ENCODE measurements at places on chromosomes 4 and X.

DNA sequence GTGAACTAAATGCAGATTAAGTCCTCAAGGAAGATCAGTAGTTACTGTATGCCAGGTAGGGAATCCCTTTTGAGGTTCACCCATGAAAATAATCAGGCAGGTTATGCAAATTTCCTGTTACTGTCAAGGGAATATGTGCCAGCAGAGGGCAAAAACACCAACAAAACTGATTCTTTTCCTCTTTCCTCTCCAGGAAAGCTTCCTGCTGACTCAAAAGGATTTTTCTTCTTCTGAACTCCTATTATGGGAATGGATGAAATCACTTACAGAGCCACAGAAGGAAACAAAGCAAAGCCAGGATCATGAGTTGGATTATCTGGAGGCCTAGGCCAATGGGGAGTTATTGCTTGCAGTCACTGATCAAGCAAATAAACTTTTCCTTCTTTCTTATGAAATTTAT is 49.7 kb downstream of the TMPRSS11F start:
- no peak for DNase-seq

GRCh38 chrX:140505421-140506337 is 810 bp upstream of the SOX3 start:
- peak; percentile 30 for DNase-seq

DNA sequence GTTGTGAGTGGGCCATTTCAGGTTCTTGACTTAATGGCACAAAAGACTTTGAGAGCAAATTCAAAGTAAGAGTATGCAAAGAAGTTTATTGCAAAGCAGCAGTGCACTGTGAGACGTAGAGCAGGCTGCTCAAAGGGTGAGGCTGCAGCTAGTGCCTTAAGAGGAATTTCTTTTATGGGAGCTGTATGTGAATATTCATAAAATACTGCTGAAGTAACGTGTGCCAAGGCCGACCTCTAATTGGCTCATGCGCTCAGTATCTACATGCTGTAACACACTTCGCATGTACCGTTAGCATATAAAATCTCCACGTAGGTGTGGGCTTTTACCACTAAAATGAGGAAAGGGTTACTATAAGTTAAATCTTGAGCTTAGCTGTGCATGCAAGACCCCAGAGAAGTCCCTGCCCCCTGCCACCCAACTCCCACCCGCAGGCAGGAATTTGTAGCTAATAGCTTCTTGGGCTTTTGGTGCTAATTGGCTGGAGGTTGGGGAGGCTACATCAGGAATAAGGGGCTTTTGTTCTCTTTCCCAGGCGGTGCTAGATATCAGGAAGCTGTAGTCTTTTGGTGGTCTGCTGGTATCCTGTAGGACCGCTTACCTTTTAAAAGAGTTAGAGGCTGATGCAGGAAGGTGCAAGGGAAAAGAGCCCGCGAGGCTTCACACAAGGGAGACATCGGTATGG is 47.6 kb downstream of the FSTL5 start:
- no peak for DNase-seq

DNA sequence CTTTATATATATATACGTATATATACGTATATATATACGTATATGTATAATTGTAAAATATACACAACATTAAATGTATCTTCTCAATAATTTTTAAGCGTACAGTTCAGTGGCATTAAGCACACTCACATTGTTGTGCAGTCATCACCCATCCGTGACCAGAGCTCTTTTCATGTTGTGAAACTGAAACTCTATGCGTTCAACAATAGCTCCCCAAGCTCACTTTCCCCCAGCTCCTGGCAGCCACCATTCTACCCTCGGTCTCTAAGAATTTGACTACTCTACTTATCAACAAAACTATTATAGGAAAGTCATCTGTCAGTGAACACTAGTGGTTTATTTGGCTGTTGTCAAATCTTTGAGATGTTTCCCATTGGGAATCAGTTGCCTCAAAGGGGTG is 621.8 kb upstream of the GALNT7 start:
- no peak for DNase-seq

DNA sequence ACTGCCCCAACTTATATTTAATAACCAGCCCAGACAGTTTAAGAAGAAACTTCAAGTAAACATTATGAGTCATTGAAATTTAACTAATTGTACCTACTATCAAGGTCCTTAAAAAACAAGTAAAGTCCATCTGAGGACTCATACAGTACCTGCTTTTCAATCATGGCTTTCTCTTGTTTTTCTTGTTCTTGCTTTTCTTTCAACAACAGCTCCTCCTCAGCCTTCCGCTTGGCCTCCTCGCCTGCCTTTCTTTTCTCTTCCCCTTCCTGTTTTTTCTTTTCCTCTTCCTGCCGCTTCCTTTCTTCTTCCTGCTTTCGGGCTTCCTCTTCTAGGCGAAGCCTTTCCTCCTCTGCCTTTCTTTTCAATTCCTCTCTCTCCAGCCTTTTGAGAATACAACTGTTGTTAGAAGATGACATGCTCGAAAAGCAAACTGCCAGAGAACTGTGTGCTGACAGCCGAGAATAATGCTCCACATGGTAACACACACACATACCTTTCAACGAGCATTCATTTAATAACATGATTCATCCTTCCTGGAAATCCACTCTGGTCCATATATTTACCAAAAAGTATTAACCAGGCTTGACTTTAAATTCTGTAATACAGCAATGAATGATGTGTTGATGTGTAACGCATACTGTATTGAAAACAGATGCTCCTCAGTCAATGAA is 25.2 kb upstream of the BCLAF3 start:
- DNase-seq, result no peak

- DNase-seq, result no peak
Measured at GRCh38 chr4:24174602-24175001, 284.8 kb upstream of the PPARGC1A start.

GRCh38 chr4:154985673-154986072 is 204.6 kb downstream of the RBM46 start:
- no peak for DNase-seq

GRCh38 chrX:115357326-115358120 is 68.0 kb downstream of the LUZP4 start:
- DNase-seq, result no peak

- peak; percentile 91 for DNase-seq
Measured at GRCh38 chr4:112379306-112379705, 82.1 kb downstream of the ALPK1 start.

GRCh38 chrX:134694333-134695322 is 36.4 kb upstream of the PLAC1 start:
- no peak for DNase-seq

GRCh38 chr4:8666581-8666980 is 74.0 kb downstream of the CPZ start:
- no peak for DNase-seq
